Fibroblast of lung (primary cell): ENCODE measurements at places on chromosomes 7 and 10. TPM values are rescaled to one million over a fixed set of nuclear protein-coding genes. Genes with fewer than 3 reads are reported as not detected.

DNA sequence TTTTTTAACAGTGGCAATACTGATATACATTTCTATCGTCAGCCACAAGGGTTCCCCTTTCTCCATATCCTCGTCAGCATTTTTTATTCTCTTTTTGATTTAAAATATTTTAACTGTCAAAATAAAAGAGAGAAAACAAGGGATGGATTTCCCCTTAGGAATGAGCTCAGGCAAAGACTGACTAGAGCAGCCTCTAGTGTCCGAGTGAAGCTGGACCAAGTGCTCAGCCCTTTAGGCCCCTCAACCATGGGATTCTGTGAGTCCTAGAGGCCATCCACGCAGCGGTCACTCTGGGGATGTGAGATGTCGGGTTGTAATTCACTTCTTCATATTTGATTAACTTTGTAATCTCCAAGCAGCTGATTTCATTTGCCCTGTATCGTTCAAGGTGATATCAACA is 137.4 kb upstream of the RNF32 start:
- peak; percentile 14 for DNase-seq

DNA sequence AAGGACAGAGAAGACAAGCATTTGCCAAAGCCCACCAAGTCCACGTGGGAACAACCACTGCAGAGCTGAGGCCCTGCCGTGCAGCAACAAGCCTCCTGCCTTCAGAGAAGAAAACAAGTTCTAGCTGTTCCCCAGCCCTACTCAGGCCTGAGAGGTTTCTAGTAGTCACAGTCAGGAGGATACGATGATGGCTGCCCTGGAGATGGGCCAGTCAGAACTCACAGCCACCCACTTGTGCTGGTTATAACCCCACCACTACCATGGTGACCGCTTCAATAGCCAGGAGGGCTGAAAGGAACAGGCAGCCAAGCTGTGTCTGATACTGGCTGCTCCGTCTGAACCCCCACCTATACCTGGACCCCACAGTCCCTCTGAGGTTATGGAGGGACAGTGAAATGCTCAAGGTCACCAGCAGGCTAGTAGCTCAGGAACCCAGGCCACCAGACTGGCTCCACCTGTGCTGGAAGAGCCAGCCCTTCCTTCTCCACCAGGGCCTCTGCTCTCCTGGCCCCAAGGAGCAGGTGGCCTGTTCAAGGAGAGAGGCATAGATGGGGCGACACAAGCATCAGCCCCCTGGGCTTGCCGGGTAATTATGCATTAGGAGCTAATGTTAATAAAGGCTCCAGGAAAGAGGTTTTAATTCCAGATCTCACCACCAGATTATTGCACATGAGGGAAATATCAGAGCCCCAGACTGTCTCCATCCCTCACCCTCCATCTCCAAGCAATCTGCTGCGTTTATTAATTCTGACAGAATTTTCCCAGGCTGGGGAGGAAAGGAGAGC is 125.8 kb upstream of the PCBD1 start:
- no peak for DNase-seq

DNA sequence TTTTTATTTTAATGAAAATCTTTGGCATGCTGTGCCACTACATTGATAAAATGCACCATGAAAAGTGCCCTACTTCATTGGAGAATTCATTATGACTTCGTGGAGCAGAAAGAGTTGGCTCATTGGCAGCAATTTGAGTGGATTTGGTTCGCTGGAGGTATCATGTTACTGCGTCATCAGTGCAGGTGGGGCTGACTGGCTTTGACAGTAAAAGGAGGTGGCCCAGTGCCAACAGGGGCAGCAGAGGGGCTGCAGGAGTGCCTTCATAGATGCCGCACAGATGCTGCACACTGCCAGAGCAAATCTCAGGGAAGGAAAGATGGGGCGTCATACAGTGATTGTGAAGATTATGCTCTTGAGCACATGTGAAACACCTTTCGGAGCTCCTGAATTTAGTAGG is 22.2 kb downstream of the FZD1 start:
- DNase-seq = no peak

DNA sequence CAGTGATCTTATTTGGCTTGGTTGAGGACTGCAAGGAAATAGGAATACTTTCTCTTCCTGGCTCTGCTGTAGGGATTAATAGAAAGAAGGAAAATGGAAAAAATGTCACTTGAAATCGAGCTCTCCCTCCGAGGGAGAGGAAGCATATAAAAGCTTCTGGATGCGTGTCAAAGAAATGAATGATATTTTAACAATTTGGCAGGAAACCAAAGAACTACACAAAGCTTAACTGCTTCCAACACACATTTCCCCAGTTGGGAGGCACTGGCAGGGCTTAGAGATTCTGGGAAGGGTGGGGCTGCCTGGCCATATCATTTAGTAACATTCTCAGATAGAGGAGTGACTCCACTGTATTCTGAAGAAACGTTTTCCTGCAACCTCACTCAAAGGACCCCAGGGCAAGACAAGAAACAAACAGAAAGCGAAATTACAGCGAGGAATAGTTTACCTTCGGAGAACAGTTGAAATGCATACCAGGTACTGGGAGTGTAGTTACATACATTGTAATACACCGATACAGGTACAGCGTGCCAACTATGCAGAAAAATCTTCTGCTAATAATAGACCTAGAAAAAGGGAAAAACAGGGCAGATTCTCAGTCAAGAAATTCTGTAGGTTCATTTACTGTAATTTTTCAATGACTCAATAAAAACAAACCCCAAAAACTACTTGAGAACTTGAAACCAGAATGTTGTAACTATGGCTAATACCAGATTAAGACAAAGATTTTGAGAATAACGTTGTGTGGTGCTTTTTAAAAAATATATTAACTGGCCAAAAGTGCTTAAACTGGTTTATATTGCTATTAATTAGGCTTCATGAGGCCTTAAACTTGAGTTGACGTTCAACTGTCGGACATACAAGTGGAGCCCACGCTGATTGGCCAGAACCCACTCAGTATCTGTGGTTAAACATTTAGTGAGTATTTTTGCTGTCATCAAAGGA is 75.7 kb upstream of the ASAH2 start:
- peak; percentile 82 for DNase-seq

DNA sequence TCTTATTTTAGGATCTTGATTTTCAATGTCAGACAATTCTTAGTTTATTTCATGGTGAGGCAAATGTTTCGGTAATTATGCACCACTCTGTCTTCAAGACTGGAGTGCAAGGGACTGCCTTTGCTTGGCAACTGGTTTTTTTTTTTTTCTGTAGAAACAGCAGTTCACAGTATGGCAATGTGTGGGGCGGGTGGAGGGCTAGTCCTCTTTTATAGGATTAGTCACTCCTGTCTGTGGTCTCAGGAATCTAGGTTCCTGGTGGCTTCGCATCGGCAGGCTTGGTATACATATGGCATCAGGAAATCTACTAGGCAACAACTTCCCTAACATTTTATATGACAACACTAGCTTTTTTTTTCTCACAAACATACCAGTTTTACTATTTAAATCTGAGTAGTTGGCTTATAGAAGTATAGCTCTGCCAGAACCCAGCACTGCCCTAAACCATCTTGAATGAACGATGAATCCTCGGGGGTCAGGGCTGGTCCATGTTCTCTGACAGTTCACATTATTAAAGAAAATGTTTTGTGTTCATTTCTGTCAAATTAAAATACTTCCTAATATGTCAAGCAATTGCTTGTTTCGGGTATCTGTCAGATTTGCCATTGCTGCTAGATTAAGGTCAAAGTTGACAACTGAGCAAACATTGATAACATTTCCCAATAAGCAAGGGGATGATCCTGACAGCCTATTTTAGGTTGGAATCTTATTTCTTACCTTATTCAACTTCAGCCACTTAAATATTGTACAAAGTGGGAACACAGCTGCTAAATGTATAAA is 289.7 kb upstream of the VSTM2A start:
- no peak for DNase-seq

DNA sequence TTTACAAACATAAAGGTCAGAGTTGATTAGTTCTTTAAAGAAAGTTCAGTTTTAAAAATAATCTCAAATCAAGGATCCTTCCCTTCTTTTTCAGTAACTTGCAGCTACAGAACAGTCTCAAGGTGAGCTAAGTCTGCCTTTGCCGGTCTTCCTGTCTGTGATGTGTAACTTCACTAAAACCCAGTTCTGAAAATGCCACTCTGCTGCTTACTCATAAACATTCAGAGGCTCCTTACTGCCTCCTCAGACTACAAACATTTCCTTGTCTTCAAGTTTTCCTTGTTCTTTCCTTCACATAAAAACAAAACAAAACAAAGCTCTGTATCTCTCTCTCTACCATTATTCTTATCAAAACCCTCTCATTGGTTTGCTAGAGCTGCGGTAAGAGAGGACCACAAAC is 128.7 kb downstream of the ETV1 start:
- no peak for DNase-seq

- no peak for DNase-seq
Observed at GRCh38 chr10:119747940-119748339, 22.1 kb downstream of the INPP5F start.

GRCh38 chr7:87058744-87059524 is 520 bp downstream of the ELAPOR2 start:
- no peak for DNase-seq

GRCh38 chr10:78853864-78854263 is 214.9 kb upstream of the ZMIZ1 start:
- no peak for DNase-seq

- no peak for DNase-seq
Observed at GRCh38 chr7:95594185-95594584, 2.1 kb downstream of the PDK4 start.

GRCh38 chr10:3484306-3485056 is 300.5 kb downstream of the KLF6 start:
- DNase-seq = peak; percentile 78

DNA sequence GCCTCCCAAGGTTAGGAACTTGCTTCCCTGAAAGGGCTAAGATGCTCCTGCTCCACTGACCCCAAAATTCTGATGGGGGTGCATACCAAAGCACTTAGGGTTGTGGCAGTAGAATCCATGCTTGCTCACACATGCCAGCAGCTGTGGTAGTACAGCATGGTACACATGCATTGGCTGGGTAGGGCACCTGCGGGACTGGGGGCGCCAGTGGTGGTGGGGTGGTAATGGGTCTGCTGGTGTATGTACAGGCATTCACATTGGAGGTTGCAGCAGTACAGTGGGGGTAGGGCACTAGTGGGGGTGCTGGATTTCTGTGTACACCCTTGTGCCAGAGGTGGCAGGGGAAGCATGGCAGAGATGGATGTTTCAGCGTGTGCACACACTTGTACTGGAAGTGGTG is 72.3 kb upstream of the TAS2R16 start:
- DNase-seq = no peak

- peak; percentile 60 for DNase-seq
Observed at GRCh38 chr7:25847336-25848070, 304.5 kb upstream of the NFE2L3 start.

- DNase-seq = peak; percentile 57
Observed at GRCh38 chr7:98276241-98276761, 5.2 kb upstream of the BRI3 start.

- no peak for DNase-seq
Observed at GRCh38 chr10:122671355-122671754, 28.3 kb downstream of the C10orf120 start.

- no peak for DNase-seq
Observed at GRCh38 chr7:11239316-11239715, 265.6 kb downstream of the PHF14 start.

The TEX36 gene
- 0.32 TPM in 1 of 2 replicates, not detected in the other for polyA plus RNA-seq

The CPXM2 gene
- 2.8 and 3.1 TPM in 2 replicates for polyA plus RNA-seq

The GBX1 gene
- polyA plus RNA-seq = not detected in 2 replicates

The GTF2IRD2 gene
- polyA plus RNA-seq = 9.7 and 10.7 TPM in 2 replicates

The DKK1 gene
- 52.3 and 156 TPM in 2 replicates for polyA plus RNA-seq

The ZNF736 gene
- 4.3 and 4.5 TPM in 2 replicates for polyA plus RNA-seq

The GSAP gene
- 4.4 and 4.9 TPM in 2 replicates for polyA plus RNA-seq

The CDC14C gene
- polyA plus RNA-seq = 0.08 and 0.14 TPM in 2 replicates

The PPIF gene
- polyA plus RNA-seq = 63.0 and 82.2 TPM in 2 replicates
